Hematopoietic multipotent progenitor cell treated with erythropoietin and hydrocortisone succinate and interleukin-3 and kit ligand, for 8 days (in vitro differentiated cells): ENCODE measurements at places on chromosomes 2 and 18.
A peak's percentile ranks its signal among the peaks of the same experiment; 100 is the strongest.

GRCh38 chr2:3692375-3692774, 11.0 kb upstream of the DCDC2C start:
- DNase-seq = peak; percentile 33

- DNase-seq = no peak
These were observed 85.0 kb downstream of the VSNL1 start for GRCh38 chr2:17625446-17625845.

- no peak for DNase-seq
These were observed 67.0 kb downstream of the MAP4K3 start for GRCh38 chr2:39370101-39370500.

DNA sequence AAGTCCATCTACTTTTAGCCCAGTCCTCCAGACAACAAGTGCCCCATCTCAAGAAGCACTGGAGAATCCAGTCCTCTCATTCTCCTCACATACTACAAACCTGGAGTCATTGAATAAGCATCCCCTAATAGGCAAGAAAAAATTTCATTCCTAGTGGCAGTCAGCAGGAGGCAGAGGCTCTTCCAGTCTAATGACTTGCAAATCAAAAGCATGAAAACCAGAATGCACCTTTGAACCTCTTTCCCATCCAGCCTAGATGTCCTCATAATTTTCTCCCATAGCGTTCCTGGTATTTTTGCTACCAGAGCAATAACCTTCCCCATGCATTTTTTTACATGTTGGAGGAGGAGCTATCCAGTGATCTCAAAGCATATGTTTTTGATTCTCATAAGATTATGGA, 252.6 kb downstream of the TTC32 start:
- DNase-seq = no peak

- DNase-seq = peak; percentile 50
These were observed 22.2 kb downstream of the SPAG16 start for GRCh38 chr2:213306316-213306942.

DNA sequence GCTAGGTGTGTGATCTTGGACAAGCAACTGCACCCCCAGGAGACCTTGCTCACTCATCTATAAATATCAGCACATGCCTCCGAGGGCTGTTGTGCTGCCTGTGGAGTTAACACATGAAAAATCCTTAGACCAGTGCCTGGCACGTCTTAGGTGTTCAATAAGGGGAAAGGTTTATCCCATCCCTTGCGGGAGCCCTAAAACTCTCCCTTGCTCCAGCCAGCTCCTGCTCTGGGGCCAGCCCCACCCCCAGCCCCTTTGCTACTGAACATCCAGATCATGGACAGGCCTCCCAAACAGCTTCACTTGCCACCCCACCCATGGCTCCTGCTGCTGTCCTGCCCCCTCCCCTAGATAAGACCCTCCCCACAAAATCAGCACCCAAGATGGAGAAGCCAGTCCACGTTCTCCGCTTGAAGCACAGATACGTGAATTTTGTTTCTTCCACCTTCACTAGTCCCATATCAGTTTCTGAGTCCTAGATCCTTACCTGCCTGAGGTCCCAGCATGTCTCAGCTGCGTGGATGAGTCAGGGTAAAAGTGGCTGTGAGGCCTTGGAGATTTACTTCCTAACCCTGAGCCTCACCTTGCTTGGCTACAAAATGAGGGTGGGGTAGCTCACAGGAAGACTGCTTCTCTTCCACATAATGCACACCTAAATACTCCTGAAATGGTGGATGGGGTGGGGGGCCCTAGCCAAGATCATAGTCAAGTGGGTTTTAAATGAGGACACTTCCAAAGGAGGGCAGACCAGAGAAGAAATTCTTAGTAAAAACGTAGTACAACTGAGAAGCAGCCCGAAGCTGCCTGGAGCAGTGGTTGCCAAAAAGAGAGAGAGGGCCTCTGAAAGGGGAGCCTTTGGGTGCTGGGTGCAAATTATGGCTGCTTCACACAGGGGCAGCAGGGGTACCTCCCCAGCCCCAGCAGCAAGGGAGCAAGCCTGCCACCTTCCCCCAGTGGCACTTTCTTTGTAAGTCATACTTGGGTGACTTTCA, 40.4 kb downstream of the C1QL2 start:
- DNase-seq = no peak

- DNase-seq = no peak
These were observed 1083.8 kb upstream of the NRXN1 start for GRCh38 chr2:52115750-52116149.

GRCh38 chr2:204021290-204022081, 84.9 kb downstream of the ICOS start:
- DNase-seq = no peak

- DNase-seq = no peak
These were observed 118.4 kb downstream of the PKP4 start for GRCh38 chr2:158575051-158575635.

GRCh38 chr2:43223521-43224001, 2.8 kb downstream of the ZFP36L2 start:
- DNase-seq = peak; percentile 63

GRCh38 chr2:196851088-196851487, 41.9 kb upstream of the C2orf66 start:
- no peak for DNase-seq

GRCh38 chr2:29582062-29582461, 339.3 kb downstream of the ALK start:
- DNase-seq = no peak

DNA sequence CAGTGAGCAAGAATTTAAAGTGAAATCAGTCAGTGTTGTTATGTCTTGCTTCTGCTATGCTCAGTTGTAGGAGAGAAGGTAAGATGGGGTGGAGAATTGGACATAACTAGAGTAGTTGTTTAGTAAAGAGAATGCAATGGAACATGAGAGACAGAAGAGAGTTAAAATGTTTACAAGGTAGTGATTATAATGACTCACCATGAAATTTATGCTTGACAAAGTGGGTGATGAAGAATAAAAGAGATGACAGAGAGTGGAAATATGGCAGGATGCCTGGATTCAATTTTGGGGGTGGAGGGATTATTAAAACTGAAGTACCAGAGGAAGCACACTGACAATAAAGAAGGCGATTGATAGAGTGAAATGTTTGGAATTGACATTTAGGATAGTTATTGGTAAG, 10.6 kb downstream of the SCG2 start:
- DNase-seq = no peak

DNA sequence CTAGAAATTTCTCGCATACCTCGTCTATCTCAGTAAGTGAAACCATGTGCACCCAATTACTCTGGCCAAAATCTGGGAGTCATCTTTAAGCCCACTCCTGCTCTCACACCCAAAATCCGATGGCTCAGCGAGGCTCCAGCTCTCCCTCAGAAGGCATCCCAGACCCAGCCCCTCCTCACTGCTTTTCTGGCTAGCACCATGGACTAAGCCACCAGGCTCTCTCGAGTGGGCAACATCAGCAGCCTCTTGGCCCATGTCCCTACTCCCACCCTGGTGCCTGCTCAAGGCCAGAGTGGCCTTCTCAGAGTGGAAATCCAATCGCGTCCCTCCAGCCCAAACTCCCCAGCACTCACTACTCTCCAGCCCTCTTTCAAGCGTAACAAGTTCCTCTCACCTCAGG, 27.2 kb downstream of the TNS1 start:
- DNase-seq = no peak

DNA sequence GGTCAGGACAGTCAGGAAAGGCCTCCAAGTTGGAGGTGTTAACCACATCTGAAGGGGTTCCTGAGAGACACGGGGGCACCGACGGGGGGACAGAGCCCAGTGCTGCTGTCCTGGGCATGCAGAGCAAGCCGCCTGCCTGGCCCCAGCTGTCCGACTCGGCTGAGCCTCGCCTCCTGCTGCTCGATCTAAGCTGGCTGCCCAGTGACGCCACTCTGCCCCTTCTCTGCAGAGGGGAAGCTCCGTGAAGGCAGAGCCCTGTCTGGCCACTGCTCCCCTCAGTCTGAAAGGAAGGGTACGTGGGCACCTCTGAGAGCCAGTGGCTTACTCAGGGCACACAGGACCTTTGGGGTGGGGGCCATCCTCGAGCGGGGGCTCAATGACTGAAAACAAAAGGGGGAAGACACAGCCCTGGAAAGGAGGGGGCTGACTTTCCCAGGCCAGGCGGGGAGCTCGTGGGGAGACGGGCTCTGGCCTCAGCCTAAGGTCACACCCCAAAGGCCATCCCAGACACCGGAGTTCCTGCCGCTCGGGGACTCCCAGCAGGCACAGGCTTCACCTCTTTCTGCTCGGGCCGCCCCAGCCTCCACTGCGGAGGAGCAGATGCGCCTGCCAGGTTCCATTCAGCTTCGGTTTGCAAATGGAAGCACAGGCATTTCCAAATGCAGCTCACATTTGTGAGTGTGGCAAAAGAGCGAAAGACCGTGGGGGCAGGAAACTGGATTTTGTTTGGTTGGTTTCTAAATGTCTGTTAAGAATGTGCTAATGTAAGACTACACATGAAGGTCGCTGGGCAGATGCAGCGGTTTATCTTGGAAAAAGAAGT, 136.9 kb downstream of the HDAC4 start:
- DNase-seq = no peak

- no peak for DNase-seq
These were observed 49.3 kb downstream of the LYPD6B start for GRCh38 chr2:149087751-149088150.

GRCh38 chr2:96537734-96538486, 1.4 kb downstream of the ARID5A start:
- no peak for DNase-seq

- peak; percentile 73 for DNase-seq
These were observed 42.4 kb downstream of the HK2 start for GRCh38 chr2:74876081-74876886.

GRCh38 chr2:218095853-218096252, 26.8 kb downstream of the RUFY4 start:
- DNase-seq = peak; percentile 61

DNA sequence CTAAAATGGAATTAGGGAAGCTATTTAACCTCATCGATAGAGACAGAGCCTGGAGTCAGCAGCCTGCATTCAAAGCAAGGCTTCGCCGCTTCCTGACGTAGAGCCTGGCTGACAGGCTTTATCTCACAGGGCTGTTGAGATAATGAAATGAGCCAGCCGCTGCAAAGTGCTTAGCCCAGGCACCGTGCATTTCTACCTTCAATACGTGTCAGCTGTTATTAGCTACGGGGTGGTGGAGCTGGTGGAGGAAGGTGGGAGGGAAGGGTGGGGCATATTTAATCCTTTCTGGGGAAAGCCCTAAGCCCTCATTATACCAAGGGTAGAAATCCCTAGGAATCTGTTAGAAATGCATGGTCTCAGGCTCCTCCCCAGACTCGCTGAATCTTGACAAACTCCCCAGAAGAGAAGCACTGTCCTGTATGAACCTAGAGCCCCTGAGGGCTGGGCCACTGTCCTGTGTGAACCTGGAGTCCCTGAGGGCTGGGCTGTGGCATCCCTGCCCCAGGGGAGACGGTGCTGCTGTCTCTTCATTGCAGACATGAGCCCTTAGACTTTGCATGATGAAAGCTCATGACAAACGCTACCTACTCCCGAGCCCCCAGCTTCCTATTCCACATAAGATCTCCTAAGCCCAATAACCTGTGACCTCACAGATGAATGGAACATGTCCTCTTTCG, 72.4 kb downstream of the ALPK2 start:
- no peak for DNase-seq

DNA sequence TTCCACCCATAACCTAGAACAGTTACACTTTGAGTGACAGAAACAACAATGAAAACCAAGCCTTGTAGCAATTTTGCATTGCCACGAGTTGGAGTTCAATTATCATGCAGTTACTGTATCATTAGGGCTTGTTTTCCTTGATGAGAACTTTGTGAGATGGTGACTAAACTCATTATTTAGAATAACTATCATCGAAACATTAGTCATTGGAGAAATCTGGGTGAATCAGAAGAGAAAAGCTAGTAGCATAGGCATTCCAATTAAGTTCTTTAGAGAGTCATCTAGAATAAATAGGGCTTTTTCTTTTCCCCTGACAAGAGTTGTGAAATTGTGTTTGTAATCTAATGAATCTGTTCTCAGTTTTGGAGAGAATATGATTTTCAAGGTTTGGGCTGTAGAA, 122.8 kb upstream of the DOCK10 start:
- DNase-seq = no peak

- DNase-seq = no peak
These were observed 40.0 kb downstream of the AGAP1 start for GRCh38 chr2:235533616-235534385.

- no peak for DNase-seq
These were observed 99.0 kb upstream of the COPS8 start for GRCh38 chr2:236986524-236987330.

DNA sequence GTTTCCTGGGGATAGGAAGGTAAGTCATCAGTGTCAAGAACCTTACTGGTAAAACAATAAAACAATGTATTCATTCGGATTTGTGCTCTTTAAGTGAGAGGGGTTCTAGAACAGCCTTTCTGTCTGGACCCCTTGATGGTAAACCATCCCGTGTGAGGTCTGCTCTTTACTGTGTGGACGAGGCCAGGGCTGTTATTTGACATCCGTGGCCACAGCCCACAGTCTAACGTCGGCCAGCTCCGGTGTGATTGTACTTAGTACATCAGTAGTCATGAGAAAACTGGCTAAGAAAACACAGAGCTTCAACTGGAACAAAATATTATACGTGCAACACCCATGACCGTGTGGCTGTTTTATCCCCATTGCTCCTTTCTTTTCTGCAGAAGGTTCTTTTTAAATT, 62.0 kb downstream of the SLC35F5 start:
- no peak for DNase-seq

GRCh38 chr2:182798736-182799135, 67.7 kb downstream of the FRZB start:
- DNase-seq = no peak

GRCh38 chr18:3499501-3499900, 49.5 kb downstream of the TGIF1 start:
- no peak for DNase-seq

GRCh38 chr2:167187049-167187727, 298.9 kb downstream of the XIRP2 start:
- no peak for DNase-seq

- DNase-seq = no peak
These were observed 188.1 kb upstream of the ETAA1 start for GRCh38 chr2:67208887-67209500.

DNA sequence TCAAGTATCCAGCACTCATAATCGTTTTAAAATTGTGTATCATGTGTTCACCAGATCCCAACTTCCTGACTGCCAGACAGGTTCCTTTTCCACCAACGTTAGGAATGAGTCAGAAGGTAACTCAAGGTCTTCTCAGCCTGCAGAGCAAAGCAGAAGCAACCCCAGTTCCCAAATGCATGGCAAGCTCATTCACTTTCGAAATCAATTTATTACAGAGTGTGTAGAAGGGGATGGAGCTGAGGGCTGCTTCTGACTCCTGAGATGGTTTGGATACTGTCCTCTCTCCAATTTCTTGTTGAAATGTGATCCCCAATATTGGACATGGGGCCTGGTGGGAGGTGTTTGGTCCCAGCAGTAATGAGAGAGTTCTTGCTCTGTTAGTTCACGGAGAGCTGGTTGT, 114.5 kb downstream of the PIEZO2 start:
- DNase-seq = no peak

DNA sequence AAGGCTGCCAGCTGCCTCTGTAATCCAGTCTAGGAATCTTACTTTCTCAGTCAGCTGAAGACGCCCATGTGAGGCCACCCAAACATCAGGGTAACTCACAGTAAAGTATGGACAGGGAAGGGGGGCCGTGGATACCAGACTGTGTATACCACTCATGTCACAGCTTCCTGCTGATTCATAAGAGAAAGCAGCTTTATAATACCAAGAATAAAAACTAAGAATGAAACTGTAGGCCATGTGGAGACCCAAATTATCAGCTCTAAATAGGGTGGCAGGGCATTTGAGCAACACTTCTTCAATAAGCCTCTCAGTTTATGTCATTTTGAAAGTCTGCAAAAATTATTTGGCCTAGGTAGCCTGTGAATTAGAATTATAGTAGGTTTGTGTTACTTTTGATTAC, 115.0 kb upstream of the CDCA7 start:
- DNase-seq = no peak
